ENCODE measurements at places on chromosomes 6 and 20.

GRCh38 chr6:17714879-17715851, 8.4 kb upstream of the NUP153 start:
- DNase-seq = no peak

- DNase-seq = no peak
Observed at GRCh38 chr6:155832596-155832995, 377.0 kb upstream of the NOX3 start.

- DNase-seq = no peak
Observed at GRCh38 chr6:70725817-70726415, 58.2 kb downstream of the SMAP1 start.

- DNase-seq = no peak
Observed at GRCh38 chr6:112342511-112342910, 4.6 kb upstream of the RFPL4B start.

- DNase-seq = no peak
Observed at GRCh38 chr6:41607736-41608135, 30.5 kb upstream of the MDFI start.

DNA sequence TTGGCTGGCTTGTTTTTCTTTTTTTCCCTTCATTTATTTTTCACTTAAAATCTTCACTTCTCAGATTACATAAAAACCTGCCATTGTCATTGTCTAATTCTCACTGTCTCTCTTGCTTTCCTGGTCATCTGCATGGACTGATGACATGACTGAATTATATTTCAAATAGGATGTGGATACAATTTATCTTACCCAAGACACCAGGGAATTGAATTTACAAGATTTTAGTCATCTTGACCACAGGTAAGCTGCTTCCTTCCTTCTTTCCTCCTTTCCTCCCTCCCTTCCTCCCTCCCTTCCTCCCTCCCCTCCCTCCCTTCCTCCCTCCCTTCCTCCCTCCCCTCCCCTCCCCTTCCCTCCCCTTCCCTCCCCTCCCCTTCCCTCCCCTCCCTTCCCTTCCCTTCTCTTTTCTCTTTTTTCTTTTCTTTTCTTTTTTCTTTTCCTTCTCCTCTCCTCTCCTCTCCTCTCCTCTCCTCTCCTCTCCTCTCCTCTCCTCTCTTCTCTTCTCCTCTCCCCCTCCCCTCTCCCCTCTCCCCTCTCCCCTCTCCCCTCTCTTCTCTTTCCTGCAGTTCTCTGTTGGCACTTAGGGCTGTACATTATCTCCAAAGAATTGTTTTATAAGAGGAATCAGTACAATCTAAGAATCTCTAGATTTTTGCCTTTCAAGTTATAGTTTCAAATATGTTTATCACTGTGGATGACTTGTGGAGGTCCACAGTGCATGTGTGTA, 171.5 kb downstream of the CARMIL1 start:
- DNase-seq = no peak

DNA sequence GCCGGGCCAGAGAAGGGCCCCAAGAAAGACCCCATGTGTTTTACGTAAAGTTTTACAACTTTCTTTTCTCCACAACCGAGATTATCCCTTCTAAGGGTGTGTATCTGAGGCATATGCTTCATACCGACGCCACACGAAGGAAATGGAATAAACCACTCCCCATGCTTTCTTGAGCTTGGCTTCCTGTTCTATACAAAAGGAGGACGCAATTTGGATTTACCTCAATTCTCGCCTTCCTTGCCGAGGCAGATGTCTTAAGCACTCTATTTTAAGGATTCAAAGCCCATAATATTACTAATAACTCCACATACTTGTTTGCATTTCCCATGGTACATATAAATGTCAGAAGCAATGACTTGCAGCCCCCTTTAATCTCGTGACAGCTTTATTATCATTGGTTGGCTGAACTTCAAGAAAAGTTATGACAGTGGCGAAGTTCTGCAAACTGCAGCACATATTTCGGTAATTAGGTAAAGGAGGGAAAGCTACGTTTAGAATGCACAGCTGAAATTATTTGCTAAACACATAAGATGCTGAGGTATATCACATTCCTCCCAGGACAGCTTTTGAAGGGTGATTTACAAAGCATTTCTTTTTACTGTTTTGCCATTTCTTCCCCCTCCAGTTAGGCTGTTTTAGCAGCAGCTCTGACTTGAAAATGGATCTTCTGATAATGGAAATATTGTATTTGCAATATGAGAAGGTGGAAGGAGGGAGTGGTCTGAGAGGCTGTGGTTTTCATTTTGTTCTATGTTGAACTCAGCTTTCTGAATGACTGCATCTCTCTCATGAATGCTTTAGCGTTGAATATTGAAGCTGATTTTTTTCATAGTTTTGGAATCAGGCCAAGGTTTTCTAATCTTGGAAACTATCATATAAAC, 330.5 kb downstream of the EPHA7 start:
- DNase-seq = no peak

GRCh38 chr6:158797331-158798310, 21.5 kb downstream of the EZR start:
- DNase-seq = no peak

DNA sequence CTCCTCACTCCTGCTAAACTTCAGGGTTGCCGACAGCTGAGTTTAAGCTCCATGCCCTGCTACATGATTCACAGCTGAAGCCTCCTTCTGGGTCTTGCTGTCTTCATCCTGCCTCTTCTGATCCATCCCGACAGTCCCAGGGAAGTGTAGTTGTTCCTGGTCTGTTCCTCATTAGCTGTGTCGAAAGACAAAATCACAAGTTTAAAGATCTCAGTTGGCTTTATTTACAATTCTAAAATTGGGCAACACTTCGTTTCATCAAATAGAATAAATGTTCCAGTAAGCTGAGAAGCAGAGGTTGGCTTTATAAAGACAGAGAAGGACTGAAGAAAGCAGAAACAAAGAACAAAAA, 4.1 kb upstream of the SLC2A10 start:
- no peak for DNase-seq

DNA sequence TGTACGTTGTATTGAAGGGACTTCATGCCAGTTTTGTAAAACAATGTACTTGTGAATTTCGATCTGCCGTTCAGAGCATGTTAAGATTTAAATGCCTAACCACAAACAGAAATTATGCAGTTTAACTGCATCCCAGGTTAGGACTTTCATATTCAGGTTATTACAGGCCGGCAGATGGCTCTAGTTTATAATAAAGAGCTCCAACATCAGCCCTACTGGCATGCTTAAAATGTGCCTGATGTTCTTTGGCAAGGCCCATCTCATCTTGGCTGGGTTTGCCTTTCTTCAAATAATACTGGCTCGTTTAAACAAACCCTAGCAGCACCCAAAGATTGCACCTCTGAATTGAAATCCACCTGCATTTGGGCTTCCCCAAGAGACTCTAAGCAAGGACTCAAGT, 169.3 kb upstream of the RIN2 start:
- no peak for DNase-seq

DNA sequence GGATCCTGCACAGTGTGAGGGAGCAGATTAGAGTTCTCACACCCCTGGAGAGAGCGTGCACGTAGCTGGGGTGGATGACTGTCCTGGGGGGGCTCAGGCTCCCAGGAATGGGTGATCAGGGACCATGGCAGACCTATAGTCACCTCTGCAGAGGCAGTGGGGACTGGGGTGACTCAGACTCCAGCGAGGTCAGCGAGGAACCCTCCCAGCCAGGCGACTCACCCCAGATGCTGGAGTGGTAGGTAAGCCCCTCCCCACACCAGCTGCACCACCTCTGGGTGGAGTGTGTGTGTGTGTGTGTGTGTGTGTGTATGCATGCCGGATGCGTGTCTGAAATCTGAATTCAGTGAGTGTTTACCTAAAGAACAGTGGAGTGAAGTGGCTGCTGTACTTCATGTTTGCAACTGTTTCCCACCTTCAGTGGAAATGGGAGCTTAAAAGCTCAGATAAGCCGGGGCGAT, 17.4 kb upstream of the GTSF1L start:
- no peak for DNase-seq

DNA sequence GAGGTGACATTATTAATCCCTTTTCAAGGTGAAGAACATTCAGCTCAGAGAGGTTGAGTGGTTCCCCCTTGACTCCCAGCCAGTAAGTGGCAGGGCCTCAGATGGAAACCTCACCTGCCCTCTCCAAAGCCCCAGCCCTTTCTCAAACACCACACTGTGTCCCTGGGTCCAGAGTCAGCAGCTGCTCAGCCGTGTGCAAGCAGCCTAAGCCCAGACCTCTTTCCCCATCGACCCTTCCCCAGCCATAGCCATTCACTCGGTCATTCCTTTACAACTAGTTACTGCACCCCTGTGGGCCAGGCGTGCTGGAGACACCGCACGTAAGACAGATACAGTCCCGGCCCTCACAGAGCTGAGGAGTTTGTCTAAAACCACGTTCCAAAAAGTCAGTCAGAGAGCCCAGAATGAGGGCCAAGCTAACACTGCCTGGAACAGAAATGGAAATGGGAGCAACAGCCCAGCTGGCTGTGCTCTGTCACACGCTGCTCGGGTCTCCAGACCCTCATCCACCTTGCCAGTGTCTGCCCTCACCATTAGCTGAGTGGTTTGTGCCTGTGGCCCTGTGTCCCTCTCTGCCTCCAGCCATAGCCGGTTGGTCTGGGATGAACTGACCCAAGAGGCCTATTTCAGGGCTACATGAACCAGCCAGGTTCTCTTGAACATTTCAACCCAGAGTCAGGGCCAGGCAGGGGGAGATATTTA, 29.6 kb downstream of the ZC3H12D start:
- DNase-seq = no peak

- peak; percentile 19 for DNase-seq
Observed at GRCh38 chr6:34132486-34133185, 13.3 kb downstream of the GRM4 start.

- peak; percentile 49 for DNase-seq
Observed at GRCh38 chr6:167826230-167826895, 348 bp upstream of the AFDN start.

- no peak for DNase-seq
Observed at GRCh38 chr20:62063981-62064769, 1.5 kb downstream of the TAF4 start.

DNA sequence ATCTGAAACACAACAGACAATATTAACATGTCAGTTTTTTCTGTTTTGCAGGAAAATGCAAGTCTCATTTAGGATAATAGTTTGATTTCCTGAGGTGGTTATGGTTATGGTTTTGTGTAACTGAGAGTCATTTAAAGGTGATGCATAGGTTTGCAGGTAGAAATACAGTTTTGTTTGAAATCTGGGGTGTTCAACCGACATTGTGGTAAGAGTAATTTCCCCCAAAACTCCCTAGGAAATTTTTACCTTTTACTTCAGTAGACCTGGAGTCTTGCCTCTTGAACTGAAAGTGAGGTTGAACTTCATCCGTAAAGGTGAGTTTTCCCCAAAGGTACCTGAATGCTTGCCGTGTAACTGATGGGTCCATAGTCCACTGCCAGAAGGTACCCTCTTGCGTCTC, 71.4 kb downstream of the JARID2 start:
- DNase-seq = no peak

DNA sequence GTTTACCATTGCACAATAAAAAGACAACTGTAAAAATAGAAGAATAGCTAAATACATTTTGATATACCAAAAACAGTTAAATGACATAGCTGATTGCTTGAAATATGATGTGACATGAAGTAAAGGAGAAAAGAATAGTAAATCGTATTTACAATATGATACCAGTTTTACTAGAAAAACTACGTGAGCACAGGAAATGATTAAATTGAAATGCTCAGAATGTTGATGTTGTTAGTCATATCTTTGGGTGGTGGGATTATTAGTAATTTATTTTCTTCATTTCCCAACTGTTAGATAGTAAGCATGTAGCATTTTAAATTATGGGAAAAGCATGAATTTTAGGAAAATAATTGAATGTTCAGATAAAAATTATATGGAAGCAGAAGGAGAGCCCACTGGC, 268.3 kb upstream of the TAB2 start:
- no peak for DNase-seq

GRCh38 chr20:49534255-49534712, 33.7 kb downstream of the PTGIS start:
- peak; percentile 28 for DNase-seq

DNA sequence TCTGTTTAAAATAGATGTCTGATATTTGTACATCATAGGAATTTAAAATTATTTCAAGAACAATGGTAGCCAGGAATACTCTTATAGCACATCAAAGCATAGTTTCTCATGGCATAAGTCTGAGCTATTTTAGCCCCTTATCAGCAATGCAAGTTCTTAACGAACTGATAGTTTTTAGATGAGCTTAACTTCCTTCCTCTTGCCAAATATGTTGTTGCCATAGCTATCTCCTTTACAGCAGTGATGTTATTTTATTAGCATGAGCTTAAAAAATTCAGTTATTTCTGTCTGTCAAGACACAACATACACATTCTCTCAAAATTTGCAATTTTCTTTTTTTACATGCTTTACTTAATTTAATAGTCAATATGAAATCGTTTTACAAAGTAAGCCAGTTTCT, 867.2 kb downstream of the PHF3 start:
- DNase-seq = no peak

DNA sequence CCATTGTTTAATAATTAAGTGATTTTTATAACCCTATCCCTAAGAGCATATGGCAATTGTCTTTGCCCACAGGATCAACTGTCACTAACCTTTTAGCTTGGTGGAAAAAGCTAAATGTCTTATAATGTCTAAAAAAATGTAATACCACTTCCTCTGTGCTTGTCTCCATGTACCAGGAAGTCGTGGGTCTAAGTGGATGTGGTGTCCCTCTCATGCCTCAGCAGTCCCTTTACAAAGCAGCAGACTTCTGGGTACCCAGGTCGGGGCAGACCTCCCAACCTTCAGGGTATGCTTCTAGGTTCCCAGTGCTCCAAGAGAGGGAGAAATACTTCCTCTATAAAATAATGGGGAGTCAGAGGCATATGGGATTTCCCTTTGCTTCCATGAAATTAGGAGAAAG, 74.7 kb downstream of the ZHX3 start:
- no peak for DNase-seq

DNA sequence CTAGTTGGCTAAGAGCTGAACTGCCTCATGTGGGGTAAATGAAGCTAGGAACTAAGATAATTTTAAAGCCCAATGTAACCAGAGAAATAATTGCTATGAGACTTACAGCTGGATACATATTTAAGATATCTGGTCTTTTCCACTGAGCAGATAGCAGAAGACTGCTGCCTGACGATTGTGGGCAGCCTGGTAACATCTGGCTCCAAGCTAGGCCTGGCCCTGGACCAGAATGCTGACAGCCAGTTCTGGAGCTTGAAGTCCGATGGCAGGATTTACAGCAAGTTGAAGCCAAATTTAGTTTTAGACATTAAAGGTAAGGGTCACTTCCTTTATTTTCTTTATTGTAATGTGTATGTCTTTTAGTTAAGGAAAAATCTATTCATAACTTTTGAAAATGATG, 65.7 kb downstream of the RTN4IP1 start:
- DNase-seq = no peak

DNA sequence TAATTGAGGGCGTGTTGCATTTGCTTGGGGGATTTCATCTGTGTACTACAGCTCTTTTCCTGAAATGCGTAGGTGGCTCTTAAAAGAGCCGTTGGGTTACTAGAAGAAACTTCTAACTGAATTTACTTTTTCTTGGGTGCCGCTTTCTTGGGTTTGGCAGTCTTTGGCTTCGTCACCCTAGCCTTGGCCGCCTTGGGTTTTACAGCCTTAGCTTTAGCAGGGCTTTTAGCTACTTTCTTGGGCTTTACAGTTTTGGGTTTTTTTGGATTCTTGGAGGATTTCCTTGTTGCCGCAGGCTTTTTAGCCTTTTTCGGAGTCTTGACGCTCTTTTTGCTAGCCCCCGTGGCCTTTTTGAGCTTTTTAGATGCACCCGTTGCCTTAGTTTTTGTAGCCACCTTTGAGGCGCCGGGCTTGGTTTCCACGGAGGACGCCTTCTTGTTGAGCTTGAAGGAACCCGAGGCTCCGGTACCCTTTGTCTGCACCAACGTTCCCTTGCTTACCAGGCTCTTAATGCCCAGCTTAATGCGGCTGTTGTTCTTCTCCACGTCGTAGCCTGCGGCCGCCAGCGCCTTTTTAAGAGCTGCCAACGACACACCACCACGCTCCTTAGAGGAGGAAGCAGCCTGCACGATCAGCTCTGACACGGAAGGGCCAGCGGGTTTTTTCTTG, 54.5 kb downstream of the TRIM38 start:
- no peak for DNase-seq
